ENCODE measurements at places on chromosomes 1 and 21.

DNA sequence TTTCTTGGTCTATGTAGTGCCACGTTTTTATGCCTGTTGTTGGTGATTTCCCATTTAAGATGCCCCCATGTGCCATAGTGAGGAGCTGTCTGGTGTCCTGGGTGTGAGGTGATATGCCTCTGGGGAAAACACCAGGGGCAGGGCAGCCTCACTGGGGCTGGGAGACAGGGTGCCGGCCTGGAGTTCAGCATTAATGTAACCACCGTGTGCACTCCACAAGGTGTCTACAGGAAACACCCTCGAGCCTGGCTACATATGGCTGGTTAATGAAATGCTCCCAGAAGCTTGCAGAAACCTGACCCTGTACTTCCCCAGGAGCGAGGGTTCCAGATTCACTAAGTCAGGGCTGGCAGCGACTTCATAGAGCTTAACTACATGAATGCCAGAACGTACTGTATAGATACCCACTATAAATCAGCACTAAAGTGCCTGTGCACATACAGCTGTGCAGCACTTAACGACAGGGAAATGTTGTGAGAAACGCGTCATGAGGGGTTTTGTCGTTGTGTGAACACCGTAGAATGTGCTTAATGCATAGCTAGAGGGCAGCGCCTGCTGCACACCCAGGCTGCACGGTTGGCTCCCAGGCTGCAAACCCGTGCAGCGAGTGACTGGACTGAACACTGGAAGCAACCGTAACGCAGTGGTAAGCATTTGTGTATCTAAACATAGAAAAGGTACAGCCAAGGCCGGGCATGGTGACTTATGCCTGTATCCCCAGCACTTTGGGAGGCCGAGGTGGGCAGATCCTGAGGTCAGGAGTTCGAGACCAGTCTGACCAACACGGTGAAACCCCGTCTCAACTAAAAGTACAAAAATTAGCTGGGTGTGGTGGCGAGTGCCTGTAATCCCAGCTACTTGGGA lies 10.4 kb downstream of the TFF2 start:
- no peak for DNase-seq

DNA sequence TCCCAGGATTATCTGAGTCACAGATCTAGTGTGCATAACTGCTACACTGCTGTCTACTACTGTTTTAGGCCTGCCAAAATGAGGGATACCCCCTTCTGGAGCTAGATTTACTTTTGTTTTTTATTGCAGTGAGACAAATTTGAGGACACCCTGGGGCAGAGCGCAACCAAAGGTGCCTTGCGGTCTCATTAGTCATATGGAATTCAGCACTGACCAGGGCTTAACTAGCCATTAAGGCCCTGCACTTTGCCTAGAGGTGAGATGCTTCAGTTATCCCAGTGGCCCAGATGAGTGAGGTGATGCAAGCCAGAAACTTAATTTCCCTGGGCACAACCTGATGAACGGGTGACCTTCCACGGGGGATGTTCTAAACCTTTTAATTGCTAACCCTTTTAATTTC lies 998 bp upstream of the SPAG17 start:
- DNase-seq, result no peak

DNA sequence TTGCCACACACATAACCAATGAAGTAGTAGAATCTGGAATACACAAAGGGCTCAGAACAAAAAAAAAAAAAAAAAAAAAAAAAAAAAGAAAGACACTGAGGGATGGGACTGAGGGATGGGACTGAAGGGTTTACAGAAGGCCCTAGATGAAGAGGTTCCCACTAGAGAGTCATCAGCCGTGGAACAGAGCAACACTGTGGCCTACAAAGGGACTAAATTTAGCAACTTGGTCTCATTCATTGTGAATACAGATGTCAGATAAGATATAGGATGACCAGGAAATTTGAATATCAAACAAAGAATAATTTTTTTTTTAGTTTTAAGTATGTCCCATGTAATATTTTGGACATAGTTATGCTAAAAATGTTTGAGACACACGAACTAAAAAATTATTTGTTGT lies 62.1 kb downstream of the GLUL start:
- DNase-seq, result no peak

DNA sequence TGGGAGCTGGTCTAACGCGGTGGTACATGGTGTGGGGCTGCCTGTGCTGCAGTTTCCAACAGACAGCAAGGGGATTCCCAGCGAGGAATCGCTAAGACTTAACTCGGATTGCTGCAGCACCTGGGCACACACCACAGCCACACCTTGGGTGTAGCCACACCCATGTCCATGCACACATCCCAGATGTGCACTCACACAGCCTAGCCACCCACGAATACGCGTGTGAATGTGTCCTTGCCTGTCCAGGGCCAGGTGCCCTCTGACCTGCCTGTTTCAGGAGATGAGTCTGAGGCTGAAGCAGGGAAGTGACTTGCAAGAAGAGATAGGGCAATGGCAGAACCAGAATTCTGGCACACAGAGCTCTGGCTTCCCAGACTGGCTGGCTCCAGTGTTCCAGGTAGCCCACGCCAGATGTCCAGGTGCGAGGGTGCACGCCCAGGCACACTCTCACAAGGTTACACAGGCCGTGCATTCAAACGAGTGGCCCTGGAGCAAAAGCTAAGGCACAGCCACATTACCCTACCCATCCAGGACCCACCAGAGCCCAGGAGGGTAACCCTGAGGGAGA lies 272.7 kb downstream of the TRABD2B start:
- DNase-seq, result no peak

- DNase-seq, result peak; percentile 39
Measured at GRCh38 chr1:26529655-26530409, at the start of gene RPS6KA1. Gene RPS6KA1 (plus strand): TSS chr1:26529761. CDS start chr1:26529921, 160 bp downstream.

GRCh38 chr1:172938681-172939080 lies 112.1 kb downstream of the TNFSF18 start:
- DNase-seq, result no peak
